ENCODE measurements at places on chromosomes 5 and 9.

DNA sequence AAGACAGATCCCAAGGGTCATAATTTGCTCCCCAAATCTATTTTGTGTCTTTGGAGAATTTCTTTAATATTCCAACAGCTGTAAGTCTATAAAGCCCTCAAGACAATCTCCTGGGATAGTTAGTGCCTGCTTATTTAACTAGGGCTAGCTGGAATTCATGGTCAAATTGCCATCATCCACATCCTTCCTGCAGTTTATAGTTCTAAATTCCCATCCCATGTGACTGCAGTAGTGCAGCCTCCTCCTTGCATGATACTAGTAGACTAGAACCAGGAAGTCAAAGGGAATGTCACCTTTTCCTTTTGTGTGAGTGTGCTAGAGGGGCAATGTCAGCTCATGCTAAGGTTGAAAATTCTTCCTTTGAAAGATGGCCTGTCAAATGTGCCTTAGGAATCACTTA is 214.8 kb upstream of the PIK3R1 start:
- DNase-seq: no peak

DNA sequence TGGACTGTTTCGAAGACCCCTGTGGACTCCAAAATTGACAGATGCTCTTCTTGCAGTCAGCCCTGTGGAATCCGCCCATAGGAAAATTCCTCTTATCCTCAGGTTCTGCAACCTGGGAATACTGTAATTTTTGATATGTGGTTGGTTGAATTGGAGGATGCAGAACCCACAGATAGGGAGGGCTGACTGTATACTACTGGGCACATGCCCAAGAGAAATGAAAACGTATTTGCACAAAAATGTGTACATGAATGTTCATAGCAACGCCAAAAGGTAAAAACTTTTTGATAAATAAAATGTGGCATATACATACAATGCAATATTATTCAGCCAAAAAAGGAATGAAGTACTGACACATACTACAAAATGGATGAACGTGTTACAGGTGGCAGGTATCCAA is 1.9 kb upstream of the SNAPC3 start:
- DNase-seq: no peak

GRCh38 chr5:2699686-2700085 is 51.8 kb downstream of the IRX2 start:
- no peak for DNase-seq

GRCh38 chr9:132109291-132109690 is 29.6 kb upstream of the MED27 start:
- no peak for DNase-seq

DNA sequence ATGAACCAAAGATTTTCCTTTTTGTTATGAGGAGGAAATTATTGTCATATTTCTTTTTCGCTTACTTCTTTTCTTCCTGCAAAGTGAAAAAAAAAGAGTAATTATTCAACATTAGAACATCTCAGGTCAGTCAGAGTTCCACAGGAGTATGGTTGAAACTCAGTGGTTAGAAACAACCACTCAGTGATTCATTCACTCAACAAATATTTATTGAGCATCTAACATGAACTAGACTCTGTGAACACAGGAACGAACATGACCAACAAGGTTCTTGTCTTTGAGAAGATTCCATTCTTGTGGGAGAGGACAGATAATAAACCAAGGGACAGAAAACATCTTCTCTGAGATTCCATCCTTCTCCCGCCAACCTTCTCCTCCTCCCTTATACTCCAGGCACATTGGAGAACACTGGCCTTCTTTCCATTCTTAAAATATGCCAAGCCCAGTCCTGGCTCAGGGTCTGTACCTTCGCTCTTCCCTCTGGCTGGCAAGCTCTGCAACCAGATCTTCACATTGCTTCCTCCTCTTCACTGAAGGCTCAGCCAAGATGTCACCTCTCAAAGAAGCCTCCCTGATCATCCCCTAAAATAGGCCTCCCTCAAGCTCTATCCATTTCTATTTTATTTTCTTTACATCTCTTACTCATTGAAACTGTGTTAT is 6.8 kb upstream of the GRAMD2B start:
- DNase-seq: no peak

- no peak for DNase-seq
Measured at GRCh38 chr5:86858442-86858841, 240.7 kb downstream of the COX7C start.

GRCh38 chr5:72552041-72552557 is 44.9 kb upstream of the ZNF366 start:
- no peak for DNase-seq

- no peak for DNase-seq
Measured at GRCh38 chr5:64340293-64340692, 165.5 kb upstream of the RGS7BP start.

DNA sequence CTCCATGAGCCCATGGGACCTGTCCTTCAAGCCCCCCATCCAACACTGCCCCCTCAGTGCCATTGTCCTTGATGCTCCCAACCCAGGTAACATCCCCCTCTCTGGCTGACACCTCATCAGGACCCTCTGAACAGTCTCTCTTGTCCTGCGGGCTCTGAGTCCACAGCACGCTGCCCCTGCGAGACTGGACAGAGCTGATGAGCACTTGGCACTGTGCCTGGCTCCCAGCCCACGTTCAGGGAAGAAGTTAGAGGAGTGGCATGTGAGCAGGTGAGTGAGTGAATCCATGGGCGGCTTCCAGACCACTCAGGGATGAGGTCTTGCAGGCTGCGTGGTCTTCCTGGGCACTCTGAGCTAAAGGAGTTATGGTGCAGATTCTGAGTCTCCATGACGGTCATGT is 70.7 kb downstream of the PAX5 start:
- DNase-seq: no peak

GRCh38 chr9:90838098-90838497 is 36.5 kb downstream of the SYK start:
- DNase-seq: no peak

GRCh38 chr9:14180093-14180959 is 133.6 kb downstream of the NFIB start:
- no peak for DNase-seq

- no peak for DNase-seq
Measured at GRCh38 chr5:40568548-40568947, 111.2 kb upstream of the PTGER4 start.

- no peak for DNase-seq
Measured at GRCh38 chr9:93020771-93021670, 37.5 kb upstream of the SUSD3 start.

DNA sequence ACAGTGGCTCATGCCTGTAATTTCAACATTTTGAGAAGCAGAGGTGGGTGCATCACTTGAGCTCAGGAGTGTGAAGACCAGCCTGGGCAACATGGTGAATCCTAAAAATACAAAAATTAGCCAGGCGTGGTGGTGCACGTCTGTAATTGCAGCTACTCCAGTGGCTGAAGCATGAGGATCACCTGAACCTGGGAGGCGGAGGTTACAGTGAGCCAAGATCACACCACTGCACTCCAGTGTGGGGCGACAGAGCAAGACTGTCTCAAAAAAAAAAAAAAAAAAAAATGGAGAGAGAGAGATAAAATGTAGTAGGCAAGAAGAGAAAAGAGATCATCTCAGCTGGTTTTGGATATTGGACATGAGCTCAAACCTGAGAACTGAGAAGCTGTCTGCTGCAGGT is 23.7 kb upstream of the ZCCHC7 start:
- no peak for DNase-seq

DNA sequence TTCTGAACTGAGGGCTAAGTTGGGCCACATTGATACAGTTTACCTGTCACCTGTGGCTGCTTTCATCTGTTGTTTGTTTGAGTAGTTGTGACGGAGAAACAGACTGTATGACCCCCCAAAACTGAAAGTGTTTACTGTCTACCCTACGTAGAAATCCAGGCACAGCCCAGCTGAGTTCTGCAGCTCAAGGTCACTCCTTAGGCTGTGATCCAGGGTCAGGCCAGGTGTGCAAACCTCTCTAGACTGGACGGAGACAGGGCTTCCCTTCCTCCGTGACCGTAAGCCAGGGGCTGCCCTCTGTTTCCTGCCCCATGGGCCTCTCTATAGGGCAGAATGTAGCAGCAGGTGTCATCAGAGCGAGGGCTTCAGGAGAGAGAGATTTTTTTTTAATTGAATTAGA is 207.9 kb upstream of the OTULINL start:
- no peak for DNase-seq

DNA sequence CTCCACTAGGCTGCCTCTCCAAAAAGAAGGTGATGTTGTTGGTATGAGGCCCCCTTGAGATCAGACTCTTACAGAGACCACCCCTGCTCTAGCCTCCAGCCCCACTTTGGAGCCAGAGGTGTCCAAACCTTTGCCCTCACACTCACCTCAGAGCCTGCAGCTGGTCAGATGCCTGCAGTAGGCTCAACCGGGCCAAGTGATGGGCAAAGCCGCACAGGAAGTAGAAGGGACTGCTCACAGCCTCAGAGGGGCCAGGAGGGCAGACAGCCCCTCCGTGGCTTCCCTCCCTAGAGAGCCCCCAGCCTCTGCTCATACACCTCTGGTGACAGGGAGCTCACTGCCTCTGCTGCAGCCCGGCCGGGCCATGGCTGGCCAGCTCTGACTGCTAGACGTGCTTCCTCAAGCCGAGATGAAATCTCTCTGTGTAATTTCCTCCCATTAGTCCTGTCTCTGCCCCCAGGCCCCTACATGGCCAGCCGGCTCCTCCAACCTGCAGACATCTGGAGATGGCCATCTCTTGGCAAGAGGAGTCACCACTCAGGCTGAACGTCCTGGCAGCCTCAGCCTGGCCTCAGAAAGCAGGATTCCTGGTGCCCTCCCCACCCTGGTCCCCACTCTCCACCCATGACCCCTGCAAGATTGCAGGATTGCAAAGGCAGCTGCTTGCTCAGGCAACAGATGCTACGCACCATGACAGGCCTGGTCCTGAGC is 7.3 kb upstream of the TCF7 start:
- DNase-seq: no peak

DNA sequence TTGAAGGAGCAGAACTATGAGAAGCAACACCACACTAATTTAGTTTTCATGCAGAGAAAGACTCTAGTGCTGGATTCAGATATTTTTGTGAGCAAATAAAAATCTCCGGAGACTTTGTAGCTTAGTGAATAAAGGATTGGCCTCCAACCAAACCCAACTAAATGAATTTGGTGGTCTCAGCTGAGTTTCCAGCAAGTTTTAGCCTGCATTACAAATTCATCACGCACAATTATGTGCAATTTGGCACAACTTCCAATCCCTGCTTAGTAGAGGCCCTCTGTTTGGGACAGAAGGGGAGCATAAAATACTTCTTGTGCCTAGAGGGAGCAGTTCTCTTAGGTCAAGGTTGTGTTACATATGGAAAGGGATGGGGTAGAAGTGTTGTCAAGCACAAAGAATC is 112.3 kb upstream of the ADAMTSL1 start:
- no peak for DNase-seq

GRCh38 chr9:135385793-135386192 is 93.8 kb upstream of the PPP1R26 start:
- DNase-seq: no peak

DNA sequence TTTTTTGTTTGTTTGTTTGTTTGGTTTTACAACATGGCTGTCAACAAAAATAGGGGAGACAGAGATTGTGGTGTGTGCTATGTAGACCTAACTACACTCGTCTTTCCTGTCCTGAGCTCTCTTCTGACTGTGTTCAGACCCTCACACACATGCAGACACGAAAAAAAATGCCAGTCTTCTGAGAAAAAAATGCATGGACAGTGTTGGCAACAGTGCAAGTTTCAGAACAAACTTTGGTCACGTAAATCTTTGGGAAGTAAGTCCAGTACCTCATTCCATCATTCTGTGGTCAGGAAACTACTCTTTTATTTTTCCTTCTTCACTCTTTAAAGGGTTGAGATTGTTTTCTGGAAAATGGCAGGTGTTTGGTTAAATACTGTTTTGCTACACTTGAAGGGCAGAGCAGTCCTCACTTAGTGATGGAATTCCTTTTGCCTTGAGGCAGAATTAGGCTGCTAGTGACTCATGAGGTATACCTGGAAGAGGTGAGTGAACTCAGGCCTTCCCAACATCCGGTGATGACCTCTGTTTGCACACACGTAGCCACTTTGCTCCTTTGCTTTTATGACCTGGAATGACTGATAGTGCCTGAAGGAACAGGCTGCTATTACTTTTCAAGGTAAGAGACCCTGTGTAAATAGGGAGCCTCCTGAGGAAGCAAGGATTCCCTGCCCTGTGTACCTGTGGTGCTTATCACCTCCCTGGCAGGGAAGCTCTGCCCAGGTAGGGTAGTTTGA is 81.6 kb upstream of the TNFAIP8 start:
- DNase-seq: no peak

GRCh38 chr5:30438785-30439184 is 754.7 kb upstream of the CDH6 start:
- no peak for DNase-seq

GRCh38 chr5:134968055-134968454 is 348 bp downstream of the CATSPER3 start:
- DNase-seq: no peak

GRCh38 chr5:35485487-35485886 is 132.2 kb upstream of the SPEF2 start:
- DNase-seq: no peak

All from H1 (cell line).